ENCODE measurements at places on chromosomes 6 and 20.

DNA sequence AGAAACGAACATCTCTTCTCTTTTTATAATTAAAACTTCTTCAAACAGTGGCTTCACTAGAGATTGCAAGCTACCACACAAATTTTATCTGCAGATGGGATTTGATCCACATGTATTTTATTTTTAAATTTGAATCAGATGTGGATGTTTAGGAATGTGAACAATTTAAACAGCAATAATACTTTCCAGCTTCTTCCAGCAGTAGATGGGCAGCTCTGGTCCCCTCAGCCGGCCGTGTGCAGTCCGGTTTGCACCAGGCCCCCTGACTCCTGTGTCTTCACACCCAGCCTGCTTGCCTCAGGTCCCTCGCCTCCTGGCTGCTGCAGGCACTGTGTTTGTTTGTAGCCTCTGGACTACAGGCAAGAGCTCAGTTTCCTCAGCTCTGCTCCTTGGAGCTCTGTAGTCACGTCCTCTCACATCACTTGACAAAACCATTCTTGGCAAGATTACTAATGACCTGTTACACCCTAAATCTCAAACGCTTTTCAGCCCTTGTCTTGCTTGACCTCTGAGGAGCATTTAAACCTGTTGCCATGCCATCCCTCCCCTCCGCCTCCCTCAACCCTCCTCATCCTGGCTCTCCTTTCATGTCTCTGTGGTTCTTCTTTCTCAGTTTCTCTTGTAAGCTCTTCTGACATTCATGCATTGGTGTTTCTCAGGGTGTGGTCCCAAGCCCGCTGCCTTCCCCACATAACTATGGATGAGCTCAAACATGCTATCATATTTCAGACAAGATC, 13.2 kb upstream of the ZBTB24 start:
- no peak for DNase-seq

GRCh38 chr6:7697820-7698623, 27.9 kb upstream of the BMP6 start:
- peak; percentile 45 for DNase-seq

DNA sequence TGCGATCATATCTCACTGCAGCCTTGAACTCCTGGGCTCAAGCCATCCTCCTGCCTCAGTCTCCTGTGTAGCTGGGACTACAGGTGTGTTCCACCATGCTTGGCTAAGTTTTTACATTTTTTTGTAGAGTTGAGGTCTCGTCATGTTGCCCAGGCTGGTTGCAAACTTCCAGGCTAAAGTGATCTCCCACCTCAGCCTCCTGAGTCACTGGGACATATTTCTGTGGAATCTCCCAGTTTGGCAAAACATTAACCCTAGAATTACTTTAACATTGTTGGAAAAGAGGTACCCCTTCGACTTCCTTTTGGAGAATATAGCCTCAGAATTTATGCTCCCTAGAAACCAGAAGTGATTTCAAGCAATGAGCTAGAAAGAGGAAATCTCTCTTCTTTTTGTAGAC, 57.2 kb downstream of the SHLD1 start:
- DNase-seq = no peak

GRCh38 chr6:57265755-57266221, 43.7 kb upstream of the RAB23 start:
- no peak for DNase-seq

Measured in bone marrow (tissue), 2 donors.